NCI-H187 treated with DMSO at 0.1 percent for 48 hours (cell line): ENCODE measurements at places on chromosomes 1 and 21.

DNA sequence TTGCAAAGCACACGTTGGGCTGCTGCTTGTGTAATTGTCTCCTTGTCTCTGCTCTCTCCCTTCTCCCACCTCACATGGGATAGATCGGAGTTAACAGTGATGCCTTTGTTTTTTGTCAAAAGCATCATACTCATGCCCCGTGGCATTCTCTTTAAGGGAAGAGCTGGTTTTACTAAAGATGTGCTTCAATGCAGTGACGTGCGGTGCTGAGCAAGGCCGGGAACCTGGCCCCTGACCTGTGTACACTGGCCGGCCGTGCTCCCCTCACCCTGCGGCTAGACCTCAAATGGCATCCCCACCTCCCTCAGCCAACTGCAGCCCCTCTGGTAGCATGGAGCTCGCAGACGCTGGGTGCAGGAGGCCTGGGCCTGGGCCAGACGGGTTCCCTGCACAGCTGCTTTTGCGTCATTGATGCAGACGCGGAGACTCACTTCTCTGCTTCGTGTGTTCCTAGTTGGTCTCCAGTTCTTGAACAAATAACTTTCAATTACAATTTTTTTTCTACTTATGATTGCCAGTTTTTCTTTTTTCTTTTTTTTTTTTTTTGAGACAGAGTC lies 19.9 kb downstream of the AGPAT3 start:
- no peak for DNase-seq

DNA sequence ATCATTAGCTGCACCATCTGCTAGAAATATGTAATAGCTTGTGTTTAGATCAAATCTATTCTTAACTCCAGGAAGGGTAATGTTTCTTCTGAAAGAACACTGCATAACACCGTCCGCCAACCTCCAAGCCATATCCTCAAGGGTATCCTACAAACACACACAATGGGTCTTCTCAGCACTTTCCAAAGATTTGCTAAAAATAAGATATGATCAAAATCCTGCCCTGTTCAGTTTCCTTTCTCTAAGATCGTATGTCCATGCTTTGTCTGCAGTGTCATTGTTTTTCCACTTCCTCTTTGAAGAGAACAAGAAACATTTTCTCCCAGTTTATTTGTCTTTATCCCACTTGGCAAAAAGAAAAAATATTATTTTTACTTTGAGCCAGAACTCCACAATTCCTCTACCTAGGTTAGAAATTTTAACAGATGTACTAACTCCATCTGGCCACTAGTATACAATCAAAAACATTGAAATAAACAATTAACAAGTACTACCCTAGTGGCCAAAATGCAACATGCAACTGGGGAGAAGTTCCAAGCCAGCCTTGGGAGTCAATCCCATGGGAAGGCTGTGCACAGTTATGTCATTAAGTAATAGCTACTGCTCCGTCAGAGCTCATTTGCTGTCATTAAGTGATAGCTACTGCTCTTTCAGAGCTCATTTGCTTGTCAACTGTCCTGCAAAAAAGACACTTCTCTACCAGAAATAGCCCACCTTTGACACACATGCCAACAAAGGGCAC lies 37.8 kb downstream of the FRRS1 start:
- DNase-seq = no peak

DNA sequence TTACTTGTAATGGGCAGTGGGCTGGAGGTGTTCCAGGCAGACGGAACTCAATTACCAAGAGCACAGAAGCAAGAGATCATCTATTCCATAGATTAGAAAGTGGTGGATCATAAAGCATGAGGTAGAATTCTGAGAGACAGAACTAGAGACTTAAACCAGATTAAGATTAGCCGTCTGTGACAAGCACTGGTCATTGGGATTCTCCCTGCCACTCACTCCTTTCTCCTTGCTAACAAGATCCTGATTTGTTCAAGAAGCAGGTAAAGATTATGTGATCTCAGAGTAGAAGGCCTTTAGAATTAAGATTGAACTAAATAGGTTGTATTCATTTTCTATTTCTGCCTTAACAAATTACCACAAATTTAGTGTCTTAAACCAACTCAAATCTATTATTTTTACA lies 1.5 kb upstream of the HSPA13 start:
- DNase-seq = no peak

GRCh38 chr21:45638707-45639106 lies 4.8 kb upstream of the PCBP3 start:
- no peak for DNase-seq

GRCh38 chr1:154483941-154484803 lies 17.8 kb upstream of the TDRD10 start:
- DNase-seq = no peak

DNA sequence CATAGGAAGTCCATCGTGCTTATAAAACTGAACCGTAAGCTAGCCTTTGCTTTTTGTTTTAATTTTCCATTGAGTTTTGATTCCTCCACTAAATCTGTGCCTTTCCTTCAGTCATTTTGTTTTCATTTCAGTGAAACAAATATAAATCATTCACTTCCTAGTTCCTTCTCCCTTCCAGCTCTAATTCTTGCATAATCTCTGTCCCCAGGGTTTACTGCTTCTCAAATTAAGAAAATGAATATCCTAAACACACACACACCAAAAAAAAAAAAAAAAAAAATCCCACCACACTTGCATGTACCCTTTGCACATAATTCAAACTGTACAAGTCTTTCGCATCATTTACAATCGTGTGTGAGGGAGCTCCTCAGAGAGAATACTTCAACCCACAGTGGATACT lies 6.8 kb downstream of the KCNH1 start:
- no peak for DNase-seq
